GM13976 (cell line): ENCODE measurements at places on chromosomes 7 and 10.

DNA sequence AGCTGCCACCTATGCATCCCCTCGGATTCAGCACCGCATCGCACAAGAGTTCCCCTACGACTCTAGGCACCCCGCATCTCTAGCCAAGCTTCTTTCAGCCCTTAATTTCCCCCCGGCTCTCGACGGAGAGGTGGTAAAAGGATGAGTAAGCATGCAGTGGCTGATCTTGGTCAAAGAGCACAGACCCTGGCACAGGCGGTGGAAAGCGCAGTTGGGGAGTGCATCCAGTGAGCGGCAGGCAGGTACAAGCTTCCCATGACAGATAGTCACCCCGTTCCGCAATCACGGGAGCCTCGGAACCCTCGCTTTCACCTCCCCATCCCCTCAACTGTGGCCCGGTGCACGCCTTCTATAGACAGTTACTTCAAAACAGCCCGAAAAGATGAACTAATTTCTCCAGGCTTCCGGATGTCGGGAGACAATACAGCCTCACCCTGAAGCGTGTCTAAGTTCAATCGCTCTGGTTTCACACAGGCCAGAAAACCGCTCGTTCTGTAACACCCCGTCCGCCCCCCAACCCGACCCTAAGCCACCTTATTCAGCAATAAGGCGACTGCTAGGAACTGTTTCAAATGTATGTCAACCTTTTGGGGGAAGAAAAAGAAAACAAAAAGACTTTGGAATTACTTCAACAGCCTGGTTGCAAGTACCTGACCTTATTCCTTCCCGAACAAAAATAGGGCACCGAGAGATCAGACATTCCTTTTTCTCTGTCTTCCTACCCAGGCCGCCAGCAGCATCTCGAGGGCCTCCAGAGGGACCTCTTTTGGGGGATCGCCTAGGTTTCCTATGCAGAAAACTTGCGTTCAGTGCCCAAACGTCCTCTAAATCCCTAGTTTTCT is 1.4 kb downstream of the RHEB start:
- no peak for DNase-seq

DNA sequence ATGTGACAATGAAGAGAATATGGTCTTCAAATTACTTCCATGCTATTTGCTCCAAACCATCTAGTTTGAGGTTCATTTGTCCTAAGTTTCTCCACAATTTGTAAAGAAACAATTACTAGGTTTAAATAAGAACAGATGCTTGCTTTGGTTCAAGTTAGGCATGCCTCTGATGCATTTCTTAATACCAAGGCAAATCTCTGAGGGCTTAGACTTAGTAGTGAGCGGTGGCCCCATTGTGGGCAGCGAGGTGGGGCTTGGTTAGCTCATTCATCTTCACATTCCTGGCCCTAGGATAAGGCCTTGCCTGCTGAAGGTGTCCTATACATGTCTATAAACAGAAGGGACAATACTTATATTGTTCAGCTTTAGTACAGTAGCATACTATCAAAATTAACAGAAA is 52.4 kb upstream of the RHEB start:
- DNase-seq = no peak

GRCh38 chr10:107859065-107859464 is 694.6 kb upstream of the SORCS1 start:
- no peak for DNase-seq

DNA sequence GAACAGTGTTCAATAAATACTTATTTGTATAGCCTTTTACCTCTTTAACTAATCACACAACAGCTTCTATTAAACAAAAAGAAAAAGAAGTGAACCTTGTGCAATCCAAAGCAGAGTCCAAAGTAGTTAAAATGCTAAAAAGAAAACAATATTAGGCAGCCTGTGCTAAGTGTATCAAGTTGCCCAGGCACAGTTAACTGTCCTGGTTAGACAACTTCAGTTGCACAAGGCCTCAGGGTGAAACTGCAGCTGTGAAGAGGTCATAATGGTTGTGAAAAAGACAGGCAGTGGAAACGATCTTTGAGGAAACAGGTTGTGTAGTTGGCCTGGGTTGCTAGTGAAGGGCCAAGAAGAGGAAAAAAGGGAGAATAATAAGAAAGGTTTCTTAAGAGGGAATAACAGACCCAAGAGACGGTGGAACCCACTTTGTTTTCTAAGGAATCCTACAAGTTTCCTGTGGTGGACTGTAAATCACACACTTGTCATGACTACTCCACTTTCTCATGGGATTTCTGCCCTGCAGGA is 6.0 kb upstream of the CROT start:
- DNase-seq = no peak

- no peak for DNase-seq
These were observed 67.7 kb downstream of the ZMIZ1 start for GRCh38 chr10:79136236-79137005.

- no peak for DNase-seq
These were observed 5.8 kb downstream of the MTPN start for GRCh38 chr7:135971366-135971725.

- peak; percentile 86 for DNase-seq
These were observed 17.3 kb upstream of the CSGALNACT2 start for GRCh38 chr10:43120929-43121314.

DNA sequence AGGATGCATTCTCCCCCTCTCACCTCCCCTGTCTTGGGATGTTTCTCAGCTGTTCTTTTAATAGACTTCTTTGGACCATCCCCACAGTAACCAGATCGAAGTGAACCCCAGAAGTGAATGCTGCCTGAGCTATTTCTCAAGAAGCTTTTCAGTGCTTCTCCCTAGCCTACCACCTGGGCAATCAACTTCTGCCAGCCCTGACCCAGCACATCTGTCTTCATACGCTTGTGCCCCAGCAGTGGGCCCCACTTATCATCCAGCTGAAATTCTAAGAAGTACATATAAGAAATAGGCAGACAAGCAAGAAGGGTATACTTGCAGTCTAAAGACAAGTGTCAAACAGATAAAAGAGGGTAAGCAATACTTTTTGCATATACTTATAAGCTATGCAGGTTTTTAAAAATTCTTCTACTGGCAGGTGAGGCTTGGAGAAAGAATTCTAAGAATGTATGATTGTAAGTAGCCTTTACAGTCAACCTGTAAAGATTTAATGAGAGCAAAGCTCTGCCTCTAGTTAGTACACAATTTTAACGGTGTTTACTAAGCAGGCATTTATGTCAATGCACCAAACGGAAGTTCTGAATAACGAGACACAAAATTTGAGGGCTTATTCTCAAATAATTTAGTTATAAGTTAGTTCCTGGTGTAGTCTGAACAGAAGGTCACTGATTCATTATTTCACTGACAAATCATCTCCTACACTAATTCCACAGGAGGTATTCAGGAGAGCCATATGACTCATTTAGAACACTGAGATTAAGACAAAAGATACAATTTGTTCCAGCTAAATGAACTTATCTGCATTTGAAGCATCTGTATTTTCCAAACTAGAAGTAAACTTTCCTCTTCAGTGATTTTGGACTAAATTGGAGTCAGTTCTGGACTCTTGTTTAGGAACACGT is 83.3 kb downstream of the RNLS start:
- no peak for DNase-seq

- DNase-seq = no peak
These were observed 44.2 kb upstream of the SLC29A4 start for GRCh38 chr7:5238500-5238899.

DNA sequence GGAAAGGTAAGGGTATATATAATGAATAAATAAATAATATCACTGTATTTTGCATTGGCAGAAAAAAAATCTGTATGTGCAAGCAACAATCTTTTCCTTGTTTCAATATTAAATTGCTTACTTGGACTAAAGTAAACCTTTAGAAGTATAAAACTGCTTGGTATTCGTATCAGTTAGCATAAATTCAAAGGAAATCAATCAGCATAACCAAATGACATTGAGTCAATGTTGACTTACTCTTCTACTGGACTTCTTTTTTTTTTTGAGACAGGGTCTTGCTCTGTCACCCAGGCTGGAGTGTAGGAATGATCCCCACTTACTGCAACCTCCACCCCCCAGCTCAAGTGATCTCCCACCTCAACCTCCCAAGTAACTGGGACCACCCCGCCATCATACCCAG is 42.3 kb upstream of the KMT2C start:
- no peak for DNase-seq

DNA sequence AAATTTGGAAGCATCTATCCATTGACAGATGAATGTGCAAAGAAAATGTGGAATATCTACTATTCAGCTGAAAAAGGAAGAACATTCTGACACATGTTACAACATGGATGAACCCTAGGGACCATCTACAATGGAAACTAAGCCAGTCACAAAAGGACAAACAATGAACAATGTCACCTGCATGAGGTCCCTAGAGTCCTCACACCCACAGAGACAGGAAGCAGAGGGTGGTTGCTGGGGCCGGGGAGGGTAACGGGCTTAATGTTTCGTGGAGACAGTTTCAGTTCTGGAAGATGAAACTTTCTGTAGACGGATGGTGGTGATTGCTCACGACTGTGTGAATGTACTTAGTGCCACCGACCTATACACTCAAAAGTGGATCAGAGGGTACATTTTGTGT is 282.9 kb downstream of the ADARB2 start:
- peak; percentile 56 for DNase-seq

GRCh38 chr10:44952779-44953231 is 6.8 kb upstream of the RASSF4 start:
- no peak for DNase-seq

GRCh38 chr10:124737708-124738107 is 6.5 kb downstream of the FAM53B start:
- no peak for DNase-seq

- peak; percentile 42 for DNase-seq
These were observed 123.7 kb downstream of the MPP7 start for GRCh38 chr10:28179006-28179742.

DNA sequence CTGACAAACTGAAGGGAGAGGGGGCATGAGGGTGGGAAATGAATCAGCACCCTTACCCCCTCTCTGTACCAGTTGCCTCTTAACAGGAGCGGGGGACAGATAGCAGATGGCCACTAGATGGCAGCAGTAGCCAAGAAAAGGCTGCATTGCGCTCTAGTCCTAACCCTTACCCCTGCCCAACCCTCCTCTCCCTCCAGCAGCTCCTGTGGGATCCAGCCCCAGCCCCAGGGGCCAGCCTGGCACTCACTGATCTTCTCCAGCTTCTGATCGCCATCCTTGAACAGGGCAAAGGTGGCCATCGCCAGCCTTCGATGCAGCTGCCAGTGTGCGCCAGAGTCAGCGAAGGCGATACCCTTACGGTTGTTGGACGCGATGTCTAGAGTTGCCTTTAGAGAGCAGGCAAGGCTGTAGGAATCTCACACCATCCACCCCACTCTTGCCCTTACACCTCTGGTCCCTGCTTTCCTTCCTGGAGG is 2.2 kb downstream of the CYP17A1 start:
- peak; percentile 86 for DNase-seq

DNA sequence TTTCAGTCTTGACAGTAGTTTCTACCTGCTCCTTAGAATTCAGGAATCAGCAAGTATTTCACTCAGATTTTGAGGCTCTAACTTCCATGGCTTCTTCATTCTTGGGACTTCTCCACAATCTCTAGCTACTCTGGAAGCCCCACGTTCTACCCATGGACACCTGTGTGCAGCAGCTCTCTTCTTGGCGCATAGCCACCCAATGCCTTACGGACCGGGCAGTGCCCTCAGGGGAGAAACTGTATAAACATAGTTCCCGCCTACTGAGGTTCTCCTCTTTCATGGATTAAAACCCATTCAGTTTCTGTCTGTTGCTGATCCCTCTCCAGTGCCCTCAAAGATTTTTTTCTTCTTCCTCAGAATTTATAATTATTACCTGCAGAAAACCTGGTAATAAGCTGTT is 177.1 kb downstream of the SORCS1 start:
- no peak for DNase-seq

DNA sequence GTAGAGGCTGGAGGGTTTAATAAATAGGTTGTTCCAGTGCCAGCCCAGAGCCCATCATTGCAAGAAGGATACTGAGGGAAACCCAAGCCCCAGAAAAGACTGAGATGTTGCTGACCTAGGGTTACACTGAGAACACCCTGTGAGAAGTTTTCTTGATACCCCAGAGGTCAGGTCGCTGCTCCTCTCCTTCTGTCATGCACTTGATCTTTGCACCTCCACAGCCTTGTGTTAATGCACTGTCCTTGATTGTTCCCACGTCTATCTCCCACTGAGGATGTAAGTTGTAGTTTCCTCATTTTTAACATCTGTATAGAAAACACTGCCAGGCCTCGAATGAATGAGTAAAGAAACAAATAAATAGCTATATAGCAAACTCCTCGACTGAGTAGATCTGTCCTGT is 195.3 kb upstream of the AHR start:
- no peak for DNase-seq

DNA sequence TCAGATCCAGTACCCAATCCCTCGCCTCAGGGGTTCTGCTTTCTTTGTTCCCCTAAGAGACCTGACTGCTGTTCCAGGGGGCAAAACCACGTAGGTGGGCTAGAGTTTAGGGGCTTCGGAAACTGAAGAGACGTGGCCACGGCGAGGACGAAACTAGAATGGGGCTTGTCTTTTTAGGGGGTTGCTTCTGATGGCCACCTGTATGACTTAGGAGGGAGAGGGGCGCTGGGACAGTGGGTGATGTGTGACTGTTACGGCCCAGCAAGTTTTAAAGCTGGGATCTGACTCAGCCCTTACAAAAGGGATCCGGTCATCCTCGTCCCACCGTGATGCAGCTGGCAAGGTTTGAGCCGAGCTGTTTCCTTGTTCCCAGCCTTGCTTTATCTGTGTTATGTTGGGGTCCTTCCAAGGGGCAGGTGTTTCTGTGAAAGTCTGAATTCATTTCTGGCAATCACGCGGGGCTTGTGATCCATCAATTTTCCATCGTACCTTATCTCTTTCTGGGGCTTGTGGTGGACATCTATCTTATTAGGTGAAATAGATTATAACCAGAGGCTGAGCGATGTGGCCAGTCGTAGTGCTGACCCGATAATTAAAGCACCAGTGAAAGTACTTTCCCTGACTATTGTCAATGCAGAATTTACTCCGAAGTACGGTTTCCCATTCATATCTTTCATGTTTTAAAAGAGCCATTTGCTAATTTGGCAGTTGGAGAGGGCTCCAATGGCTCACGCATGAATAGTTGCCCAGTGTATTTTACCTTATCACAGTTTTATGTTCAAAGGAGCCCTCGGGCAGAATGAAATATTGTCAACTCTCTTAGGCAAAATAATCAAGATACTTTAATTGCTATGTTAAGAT is 830 bp downstream of the MET start:
- no peak for DNase-seq

GRCh38 chr7:19353180-19353579 is 208.0 kb upstream of the FERD3L start:
- DNase-seq = no peak

DNA sequence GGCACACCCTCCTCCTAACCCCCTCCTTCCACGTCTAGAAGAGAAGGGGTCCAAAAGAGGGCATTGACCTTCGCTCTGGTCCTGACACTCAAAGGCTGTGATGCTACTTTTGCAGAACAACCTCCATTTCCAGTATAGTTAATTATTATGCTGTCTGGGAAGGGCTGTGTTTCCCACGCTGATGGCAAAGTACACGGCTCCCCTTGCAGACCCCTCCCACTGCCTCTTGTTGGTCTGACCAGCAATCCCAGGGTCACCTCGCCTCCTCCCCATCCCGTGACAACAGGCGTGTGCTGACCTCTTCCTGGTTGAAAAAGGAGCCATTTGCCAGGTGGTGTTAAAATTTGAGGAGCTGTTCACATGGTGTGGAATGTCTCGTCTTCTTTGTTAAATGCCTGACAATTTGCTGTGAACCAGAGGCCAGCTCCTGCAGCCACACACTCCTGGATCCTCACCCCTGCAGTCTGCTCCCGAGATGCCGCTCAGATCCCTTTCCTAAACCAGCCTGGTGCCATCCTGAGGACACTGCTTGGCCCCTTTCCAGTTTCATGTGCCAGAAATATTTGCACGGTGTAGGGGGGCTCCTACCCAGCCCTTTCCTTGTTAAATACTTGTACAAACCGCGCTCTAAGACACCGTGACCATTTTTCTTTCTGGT is 321.7 kb downstream of the WDR37 start:
- no peak for DNase-seq

GRCh38 chr10:91552274-91553095 is 80.4 kb downstream of the PPP1R3C start:
- DNase-seq = no peak
